ENCODE measurements at places on chromosomes 1 and 21.

GRCh38 chr1:204319462-204319861, 40.3 kb downstream of the PLEKHA6 start:
- no peak for DNase-seq

GRCh38 chr1:167916766-167917511, 3.0 kb upstream of the ADCY10 start:
- no peak for DNase-seq

GRCh38 chr1:7345516-7345915, 425.6 kb upstream of the VAMP3 start:
- DNase-seq = no peak

- no peak for DNase-seq
Observed at GRCh38 chr1:212955961-212956620, 5.8 kb downstream of the VASH2 start.

DNA sequence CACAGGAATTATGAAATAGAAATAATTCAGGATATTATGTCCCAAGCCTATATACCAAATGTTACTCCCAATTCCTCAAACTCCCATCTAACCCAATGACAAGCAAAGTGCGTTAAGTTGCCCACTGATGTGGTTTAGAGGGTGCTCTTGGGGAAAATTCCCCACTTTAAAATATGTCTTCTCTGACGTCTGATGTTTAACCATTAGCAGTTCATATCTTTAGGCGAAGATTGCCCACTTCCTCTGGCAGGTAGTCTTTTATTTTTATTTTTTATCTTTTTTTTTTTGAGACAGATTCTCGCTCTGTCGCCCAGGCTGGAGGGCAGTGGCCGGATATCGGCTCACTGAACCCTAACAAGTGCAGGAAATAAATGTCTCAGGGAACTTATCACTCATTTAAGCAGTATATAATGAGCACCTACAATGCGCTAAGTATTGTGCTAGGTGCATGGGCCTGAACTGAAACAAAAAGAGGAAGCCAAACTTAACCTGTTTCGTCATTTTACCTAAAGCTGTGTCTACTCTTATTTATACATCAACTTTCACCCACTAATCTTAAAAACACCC, 1.3 kb upstream of the LYST start:
- DNase-seq = no peak

- DNase-seq = no peak
Observed at GRCh38 chr1:12155328-12155727, 11.5 kb upstream of the TNFRSF1B start.

DNA sequence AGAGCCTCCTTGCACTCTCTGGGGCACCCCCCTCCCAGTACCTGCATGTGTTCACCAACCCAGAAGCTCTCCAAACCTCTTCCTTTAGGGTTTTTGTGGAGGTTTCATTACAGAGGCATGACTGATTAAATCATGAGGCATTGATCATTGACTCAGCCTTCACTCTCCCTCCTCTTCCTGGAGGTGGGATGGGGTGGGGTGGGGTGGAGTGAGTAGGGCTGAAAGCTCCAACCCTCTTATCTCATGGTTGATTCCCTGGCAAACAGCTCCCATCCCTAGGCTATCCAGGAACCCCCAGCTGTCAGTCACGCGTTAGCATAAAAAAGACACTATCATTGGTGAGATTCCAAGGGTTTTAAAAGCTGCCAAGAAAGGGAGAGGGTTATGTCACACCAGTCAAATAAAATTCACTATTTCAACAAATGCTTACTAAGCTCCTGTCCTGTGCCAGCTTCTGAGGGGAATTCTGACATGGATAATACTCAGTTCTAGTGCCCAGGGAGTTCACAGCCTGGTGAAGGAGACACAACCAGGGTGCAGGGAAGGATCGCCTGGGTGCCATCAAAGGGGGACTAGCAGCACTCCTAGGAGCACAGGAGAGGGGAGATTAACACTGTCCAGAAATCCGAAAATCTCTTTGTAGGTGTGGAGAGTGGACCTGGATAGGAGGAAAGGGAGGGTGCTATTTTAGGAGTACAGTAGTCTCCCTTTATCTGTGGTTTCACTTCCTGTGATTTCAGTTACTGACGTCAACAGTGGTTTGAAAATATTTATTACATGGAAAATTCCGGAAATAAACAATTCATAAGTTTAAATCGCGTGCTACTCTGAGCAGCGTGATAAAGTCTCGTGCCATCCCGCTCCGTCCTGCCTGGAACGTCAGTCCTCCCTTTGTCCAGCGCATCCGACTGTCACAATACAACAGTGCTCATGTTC, 6.8 kb upstream of the IL24 start:
- DNase-seq = no peak

GRCh38 chr1:151104630-151105029, 34.1 kb downstream of the GABPB2 start:
- DNase-seq = no peak

DNA sequence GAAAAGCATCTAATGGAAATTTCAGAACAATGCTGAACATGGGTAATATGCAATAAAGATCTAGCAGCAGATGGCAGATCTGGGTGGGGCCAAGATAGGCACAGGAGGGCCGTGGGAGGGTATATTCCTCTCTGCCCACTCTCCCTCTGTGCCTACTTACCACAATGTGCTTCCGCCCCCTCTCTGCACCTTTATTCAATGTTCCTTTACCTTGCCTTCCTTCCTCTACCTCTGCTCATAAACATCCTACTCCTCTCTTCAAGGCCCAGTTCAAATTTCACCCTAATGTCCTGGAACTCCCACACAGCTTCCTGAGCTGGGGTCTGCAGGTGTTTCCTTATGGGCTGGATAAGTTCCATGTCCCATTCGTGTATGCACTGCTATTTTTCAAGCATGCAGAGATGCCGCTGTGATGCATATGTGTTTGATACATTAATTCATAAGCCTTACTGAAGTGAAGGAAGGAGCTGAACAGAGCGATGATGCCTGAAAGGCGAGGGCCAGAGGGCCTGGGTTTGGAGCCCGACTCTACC, 65.6 kb upstream of the EDEM3 start:
- DNase-seq = no peak
